ENCODE measurements at places on chromosomes 16 and 17. TPM values are rescaled to one million over a fixed set of nuclear protein-coding genes. Genes with fewer than 3 reads are reported as not detected.

The C17orf67 gene
- 5.1 TPM for total RNA-seq

The NUDT7 gene
- total RNA-seq: 6.8 TPM

The ZC3H7A gene
- 68.0 TPM for total RNA-seq

The RBBP6 gene
- 66.4 TPM for total RNA-seq
